ENCODE measurements at places on chromosomes 3 and 15.

- no peak for DNase-seq
These were observed 794 bp downstream of the ARPP19 start for GRCh38 chr15:52567871-52568600.

GRCh38 chr3:29644261-29644660, 363.4 kb downstream of the RBMS3 start:
- DNase-seq = no peak

- no peak for DNase-seq
These were observed 194.9 kb downstream of the FOXP1 start for GRCh38 chr3:71388535-71389120.

- no peak for DNase-seq
These were observed 46.4 kb downstream of the TMEM44 start for GRCh38 chr3:194586836-194587235.

DNA sequence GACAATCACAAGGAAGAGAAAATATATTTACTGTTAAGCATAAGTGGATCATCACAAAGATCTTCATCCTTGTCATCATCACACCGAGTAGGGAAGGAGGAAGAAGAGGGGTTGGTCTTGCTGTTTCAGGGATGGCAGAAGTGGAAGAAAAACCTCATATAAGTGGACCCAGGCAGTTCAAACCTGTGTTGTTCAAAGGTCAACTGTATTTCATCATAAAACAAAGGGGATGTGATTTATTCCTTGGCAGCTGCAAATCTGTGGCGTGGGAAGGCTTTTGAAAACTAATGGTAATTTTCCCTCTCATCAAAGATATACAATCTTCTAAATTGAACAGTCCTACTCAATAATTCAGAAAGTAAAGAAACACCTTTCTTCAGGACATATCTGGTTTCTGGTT, 129.9 kb upstream of the ABI3BP start:
- no peak for DNase-seq

DNA sequence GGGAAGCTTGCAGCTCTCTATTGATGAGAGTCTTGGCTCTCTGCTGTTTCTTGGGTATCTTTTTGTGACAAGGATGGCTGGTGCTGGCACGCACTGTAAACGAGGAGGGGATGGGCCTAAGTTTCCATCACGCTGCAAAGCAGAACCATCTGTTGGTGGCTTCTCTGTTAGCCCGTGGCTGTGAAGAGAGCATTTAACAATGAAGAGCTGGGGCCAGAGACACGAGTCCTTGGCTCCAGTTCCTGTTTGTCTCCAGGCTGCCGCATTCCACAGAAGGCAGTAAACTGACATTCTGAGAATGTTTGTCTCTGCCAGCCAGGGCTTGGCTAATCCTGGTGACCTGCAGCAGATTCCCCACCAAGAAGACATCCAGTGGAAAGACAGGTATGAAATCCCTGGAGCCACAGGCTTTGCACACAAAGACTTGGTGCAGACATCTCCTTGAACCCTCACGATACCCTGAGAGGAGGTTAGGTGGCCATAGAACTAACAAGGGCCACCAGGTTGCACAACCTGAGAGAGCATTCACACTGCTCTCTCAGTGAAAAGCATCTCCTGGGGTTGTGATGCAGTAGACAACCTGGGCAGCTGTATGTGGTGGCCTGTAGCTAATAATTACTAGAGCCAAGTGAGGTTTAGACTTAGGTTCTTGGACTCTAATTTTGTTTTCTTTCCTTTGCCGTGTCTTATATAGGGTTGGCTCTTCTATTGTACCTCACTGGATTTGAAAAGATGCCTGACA, 130.9 kb downstream of the ASB7 start:
- no peak for DNase-seq

GRCh38 chr3:171695426-171695825, 114.9 kb downstream of the PLD1 start:
- no peak for DNase-seq

DNA sequence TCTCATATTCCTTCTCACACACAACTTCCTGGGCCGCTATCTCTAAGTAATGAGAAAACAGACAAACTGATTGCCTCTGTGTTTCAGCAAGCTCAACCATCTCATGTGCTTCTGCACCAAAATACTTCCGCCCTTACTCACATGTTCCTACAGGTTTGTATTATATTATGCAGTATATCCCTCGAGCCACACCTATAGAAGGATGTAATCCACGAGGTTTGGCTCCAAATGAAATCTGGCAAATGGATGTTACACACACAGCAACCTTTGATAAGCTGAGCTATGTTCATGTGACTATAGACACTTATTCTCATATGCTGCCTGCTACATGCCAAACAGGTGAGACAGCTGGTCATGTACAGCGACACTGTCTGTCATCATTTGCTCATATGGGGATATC, 22.6 kb downstream of the CCRL2 start:
- DNase-seq = no peak

- DNase-seq = no peak
These were observed 98.3 kb downstream of the MEX3B start for GRCh38 chr15:81947548-81947947.

GRCh38 chr3:134543113-134543512, 57.3 kb downstream of the CEP63 start:
- no peak for DNase-seq

DNA sequence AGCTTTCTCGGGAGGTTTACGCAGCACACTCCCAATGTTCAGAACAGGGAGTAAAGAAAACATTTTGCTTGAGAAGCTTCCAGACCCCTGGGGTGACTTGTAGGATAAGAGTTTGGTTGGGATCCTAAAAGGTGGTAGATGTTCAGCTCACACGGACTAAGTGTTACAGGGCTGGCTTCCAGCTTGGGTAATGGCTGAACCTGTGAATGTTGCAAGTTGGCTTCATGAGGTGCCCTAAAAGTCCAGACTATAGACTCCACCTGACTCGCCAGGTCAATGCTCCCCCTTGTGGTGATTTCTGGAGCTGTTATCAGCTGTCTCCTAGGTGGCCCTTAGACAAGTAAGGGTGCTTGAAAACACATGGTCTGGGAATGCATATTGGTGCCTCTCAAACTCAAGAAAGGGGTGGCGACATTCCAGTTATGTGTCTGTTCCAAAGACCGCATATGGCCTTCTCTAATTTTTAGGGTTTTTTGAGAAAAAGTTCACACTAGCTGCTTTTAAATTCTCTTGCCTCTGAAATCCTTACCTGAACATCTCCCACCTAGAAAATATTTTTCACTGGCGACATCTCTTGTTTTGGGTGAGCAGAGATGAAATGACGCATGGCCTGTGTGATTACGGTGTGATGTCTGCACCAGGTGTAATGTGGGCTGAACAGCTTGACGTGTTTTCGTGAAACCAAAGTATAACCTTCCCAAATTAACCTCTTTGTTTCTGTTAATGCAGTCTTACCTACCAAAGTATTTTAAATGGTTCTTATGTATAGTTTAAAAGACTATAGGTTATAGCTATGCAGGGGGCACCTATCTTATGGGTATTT, 175.7 kb upstream of the KBTBD8 start:
- DNase-seq = peak; percentile 45

GRCh38 chr3:161640181-161640580, 143.6 kb downstream of the OTOL1 start:
- DNase-seq = no peak

DNA sequence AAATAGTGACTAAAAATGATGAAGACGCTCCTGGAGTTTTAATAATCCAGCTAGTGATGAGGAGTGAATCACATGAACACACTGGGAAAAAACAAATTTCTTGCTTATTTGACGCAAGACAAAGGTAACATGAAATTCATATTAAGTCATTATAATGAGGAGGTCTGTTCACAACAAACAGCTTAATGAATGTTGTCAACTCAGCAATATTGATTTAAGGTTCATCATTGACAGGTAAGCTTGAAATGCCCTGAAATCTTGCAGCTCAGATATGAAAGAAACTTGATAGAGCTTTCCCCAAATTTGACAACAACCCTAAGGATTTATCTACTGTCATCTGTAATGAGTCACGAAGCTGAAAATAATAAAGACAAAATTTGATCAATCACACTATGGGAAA, 108.1 kb upstream of the SELENOK start:
- no peak for DNase-seq

DNA sequence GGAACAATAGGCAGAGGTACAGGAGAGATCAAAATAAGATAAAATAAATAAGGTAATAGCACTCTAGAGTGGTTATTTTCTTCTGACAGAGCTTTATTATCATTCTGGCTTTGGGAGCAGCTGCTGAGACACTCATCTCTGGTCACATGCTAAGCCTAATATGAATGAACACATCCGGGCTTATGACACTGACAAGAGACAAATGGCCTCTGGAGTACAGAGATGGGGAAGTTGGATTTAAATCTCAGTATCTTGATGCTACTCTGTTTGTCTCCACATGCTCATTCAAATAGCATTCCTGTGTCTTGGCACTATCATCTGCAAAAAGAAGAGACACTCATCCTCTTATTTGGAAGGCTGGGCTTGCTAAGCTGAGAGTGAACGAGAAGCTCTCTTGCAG, 55.6 kb downstream of the TMEM45A start:
- DNase-seq = no peak

DNA sequence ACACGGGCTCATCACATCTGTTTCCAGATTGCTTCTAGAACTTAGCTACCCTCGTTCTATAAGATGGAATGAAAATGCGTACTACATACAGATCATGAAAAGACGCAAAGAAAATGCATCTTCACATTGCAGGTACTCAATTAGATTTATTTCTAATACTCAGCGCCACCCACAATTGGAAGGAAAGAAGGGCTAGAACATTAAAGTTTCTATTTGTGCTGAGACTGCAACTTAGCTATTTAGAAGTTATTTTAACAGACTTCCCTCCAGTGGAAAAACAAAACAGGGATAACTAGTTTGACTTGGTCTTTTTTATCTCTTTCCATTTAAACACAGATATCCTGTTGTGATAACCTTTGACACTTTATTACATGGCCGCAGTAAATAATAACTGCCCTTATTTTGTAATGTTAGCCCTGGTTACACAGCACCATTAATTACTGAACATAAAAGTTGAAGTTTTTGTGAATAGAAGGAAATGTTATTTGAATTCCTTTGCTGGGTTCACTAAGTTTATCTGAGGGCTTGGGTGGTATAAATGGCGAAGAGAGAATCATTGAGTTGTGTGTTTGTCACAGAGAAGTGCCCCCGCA, 86.9 kb upstream of the SLC25A26 start:
- no peak for DNase-seq

DNA sequence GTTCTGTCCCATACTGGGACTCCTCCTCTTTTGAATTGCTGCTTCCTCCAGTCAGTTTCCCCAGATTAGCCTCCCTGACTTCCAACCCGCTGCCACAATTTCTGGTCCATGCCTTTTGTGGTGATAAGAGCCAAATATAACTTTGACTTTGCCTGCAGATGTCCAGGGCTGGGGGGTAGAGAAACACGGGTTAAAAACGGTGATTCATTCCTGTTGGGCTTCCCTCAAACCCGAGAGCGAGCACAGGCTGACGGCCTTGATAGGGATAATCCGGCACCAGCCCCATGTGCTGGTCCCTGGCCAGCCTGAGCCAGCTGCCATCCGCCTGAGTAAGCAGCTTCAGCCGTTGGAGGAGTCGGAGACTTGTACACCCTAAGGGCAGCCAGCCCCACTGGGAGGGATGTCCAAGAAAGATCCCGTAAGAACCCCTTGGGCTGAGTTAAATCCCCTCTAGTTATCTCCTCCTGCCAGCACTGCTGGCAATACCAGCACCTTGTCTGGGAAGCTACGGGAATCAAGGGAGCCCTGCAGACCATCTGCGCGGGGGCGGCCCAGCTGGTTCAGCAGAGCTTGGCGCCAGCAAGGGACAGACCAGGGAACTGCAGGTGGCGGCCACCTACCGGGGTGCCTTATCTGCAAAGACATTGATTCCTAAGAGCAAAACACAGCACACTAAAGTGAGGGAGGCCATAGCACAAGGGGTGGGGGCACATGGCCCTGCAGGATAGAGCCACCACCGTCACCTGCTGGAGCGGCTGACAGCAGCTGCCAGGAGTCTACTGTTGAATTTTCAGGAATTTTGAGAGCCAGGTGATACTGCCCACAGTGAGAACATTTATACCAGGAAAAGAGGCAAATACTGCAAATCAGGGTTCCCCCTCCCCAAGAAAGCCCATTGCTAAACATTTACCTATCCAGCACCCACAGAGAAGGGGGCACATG, 18.1 kb downstream of the CSPG4 start:
- DNase-seq = peak; percentile 47

DNA sequence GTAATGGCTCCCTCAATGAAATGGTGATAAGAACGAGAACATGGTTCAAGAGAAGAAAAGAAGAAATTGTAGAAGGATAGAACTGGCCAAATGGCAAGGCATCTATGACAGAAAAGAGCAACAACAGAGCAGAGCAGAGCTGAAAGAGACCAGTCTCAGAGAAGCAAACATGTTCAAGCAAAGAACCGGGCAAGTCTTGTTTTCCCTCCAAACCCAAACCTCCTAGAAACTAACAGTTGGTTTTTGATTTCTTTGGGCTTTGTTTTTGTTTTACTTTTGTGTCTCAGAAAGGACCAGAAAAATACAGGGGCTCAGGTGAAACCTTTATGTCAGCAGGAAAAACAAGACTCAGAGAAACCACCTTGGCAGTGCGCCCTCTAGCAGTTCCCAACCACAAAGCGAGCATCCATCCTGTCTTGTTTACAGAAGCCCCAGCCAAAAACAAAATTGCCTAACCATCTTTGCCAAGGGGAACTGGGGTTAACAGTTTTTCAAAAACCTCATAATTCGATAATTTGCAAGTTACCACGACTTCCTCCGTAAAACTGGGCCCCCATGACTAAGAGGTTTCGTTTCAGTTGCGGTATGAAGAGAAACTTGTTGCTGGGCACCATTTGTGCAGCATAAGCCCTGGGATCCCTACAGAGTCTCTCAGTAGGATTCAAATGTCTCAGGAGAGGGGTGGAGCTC, 159.2 kb upstream of the SLC24A5 start:
- DNase-seq = no peak

GRCh38 chr15:97968380-97968779, 7.9 kb downstream of the ARRDC4 start:
- no peak for DNase-seq

DNA sequence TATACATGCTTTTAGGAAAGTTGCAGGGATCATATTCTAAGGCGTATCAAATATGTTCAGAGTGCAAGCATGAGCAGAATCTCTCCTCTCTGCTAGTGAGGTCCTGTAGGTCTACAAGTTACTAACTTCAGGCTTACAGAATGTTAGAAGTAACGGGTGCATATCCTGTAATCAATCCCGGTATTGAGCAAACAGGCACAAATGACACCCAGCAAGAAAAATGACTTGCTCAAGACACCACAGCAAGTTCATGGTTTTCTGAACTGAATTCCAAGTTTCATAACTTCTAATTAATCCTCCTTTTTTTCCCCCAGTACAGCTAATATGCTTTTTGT, 353.9 kb upstream of the TPRG1 start:
- DNase-seq = no peak

DNA sequence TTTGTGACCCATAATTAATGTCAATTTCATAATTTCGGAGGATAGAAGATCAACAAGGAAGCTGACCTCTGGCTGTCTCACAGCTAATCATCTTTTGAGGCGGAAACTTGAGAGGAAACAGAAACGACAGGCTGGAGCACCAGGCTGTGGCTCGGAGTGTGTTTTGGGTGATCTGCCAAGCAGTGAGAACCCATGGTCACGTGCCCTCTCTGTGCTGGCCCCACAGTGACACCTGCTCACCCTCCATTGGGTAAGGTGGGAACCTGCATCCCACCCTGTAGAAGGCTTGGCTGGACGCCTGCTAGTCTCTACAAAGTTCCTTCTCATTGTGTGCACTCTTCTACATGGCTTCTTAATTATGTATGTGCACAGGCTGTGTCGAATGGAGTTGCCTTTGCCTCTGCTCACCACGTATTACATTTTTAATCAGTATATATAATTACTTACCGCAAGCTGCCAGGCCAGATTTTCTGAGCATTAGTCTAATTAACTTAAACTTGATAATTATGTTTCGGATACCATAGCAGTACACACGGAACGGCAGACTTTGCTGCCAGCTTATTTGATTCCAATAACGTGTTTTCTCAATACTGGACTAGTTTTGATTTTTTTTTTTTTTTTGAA, 719.4 kb upstream of the CFAP20DC start:
- DNase-seq = peak; percentile 31
